ENCODE measurements at places on chromosomes 7 and 10.
A peak's percentile ranks its signal among the peaks of the same experiment; 100 is the strongest.

GRCh38 chr10:61067671-61068336 is 123.8 kb upstream of the RHOBTB1 start:
- no peak for DNase-seq

- DNase-seq: no peak
Measured at GRCh38 chr10:29802171-29802570, 167.4 kb upstream of the SVIL start.

DNA sequence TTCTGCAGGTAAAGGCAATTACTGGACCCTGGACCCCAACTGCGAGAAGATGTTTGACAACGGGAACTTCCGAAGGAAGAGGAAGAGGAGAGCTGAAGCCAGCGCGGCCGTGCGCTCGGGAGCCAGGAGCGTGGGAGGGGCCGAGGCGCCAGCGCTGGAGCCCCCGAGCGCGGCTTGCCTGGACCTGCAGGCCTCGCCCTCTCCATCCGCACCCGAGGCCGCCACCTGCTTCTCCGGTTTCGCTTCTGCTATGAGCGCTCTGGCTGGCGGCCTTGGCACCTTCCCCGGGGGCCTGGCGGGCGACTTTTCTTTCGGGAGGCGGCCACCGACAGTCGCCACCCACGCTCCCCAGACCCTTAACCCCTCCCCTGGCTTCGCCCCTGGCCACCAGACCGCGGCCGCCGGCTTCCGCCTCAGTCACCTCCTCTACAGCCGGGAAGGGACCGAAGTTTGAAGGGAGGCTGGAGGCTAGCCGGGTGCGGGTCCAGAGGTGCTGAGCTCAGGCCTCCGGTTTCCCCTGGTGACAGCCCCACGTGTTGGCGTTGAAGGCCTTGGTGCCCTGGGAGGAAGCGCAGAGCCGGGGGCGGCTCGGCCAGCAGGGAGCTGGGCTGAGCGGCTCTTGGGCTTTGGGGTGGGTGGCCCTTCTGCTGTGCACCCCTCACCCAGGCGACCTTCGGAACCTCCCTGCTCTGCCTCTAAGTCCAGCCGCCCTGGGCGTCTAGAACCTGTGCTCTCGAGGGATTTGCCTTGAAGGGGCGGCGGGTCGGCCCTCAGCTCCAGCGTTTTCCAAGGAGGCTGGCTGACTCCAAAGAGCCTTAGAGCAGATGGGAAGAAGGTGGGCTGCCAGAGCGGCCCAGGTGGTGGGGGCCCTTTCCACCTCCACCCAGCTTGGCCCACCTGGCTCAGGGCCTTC is 1.8 kb downstream of the FOXI2 start:
- DNase-seq: no peak

DNA sequence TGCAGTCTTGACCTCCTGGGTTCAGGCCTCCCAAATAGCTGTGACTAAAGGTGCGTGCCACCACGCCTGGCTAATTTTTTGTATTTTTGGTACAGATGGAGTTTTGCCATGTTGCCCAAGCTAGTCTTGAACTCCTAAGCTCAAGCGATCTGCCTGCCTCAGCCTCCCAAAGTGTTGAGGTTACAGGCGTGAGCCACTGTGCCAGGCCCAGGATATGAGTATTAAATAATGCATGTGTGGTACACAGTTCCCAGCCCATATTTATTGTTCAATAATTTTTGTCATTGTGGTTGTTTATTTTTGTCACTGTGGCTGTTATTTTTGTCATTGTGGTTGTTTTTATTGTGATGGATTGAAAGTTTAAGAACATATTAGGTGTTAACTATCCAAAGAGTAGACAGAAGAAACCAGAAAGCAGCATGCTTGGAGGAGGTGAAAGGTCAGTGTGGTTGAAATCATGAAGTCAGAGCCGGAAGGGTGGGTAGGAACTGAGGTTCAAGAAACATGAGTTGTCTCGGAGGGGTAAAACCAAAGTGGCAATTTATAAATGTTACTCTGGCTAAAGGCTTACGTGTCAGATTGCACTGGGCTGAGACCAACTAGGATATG is 45.0 kb downstream of the MRC1 start:
- DNase-seq: no peak

- no peak for DNase-seq
Measured at GRCh38 chr10:18738835-18739234, 79.6 kb downstream of the ARL5B start.

- no peak for DNase-seq
Measured at GRCh38 chr7:50939021-50939420, 156.3 kb upstream of the GRB10 start.

- DNase-seq: no peak
Measured at GRCh38 chr10:89100680-89101079, 106.4 kb downstream of the CH25H start.

DNA sequence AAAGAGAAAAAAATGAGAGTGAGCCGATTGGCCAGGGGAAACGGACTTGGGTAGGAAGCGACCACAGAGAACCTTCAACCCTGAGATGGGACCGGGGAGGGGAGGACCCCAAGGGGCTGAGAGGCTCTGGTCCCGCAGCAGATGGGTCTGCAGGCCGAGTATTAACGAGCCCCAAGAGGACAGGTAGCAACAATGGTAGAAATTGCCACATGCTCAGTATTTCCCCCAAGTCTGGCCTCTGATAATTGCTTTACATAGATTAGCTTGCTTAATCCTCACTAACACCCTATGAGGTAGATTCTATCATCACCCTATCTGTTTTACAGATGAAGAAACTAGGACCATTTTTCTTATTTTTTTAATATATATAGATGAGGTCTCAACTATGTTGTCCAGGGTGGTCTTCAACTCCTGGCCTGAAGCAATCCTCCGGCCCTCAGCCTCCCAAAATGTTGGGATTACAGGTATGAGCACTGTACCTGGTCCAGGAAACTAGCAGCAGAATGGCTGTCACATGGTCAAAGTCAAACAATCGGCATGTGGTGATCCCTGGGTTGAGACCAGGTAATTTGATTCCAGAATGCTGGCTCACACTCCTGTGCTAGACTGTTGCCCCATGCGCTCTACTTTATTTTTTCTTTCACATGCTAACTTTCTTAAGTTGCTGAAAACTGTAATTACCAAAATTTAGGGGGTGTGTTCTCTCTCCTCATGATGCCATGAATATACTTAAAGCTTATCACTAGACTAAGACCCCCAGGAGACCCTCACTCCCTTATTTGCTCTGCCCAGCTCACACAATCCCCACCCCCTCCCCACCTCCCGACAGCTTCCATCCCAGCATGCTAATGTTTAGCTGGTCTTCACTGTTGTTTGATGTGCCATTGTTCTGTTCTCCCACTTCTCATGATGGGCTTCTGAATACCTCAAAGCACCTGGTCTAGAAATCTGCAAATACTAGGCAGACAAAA is 67.9 kb upstream of the AFAP1L2 start:
- no peak for DNase-seq

DNA sequence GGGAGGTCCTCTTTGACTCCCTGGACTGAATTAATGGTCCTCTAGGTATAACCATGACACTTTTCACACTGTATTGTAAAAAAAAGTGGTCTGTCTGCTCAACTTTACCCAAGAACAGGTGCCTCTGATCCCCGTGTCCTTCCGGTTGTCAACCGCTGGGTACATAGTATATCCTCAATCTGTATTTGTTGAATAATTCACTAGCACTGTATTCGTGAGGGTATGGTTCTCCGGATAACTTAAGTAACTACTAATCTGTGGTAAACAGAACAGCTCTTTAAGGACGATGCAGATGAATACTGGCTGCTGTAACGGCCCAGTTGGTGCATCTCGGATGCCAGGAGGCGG is 472 bp upstream of the ADAM22 start:
- DNase-seq: peak; percentile 12

DNA sequence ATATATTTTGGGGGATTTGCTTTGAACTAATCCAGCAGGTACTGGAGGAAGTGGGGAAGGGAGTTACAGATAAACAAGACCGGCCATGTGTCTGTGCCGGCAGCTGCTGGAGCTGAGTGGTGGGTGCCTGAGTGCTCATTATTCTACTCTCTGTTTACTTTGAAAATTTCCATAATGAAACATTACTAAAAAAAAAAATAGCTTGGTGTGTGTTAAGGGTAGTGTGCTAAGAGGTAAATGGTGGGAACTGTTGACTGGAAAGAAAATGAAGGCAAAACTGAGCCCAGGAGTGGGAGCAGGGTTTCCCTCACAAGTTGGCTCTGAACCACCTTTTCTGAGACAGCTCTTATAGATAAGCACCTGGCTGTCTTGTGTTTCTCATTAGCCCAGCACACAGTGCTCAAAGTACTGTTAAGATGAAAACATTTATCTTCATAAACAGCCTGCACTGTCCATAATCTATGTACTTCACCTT is 50.6 kb downstream of the PARD3 start:
- DNase-seq: no peak

GRCh38 chr7:142553216-142553615 is 196.1 kb upstream of the PRSS1 start:
- DNase-seq: no peak

DNA sequence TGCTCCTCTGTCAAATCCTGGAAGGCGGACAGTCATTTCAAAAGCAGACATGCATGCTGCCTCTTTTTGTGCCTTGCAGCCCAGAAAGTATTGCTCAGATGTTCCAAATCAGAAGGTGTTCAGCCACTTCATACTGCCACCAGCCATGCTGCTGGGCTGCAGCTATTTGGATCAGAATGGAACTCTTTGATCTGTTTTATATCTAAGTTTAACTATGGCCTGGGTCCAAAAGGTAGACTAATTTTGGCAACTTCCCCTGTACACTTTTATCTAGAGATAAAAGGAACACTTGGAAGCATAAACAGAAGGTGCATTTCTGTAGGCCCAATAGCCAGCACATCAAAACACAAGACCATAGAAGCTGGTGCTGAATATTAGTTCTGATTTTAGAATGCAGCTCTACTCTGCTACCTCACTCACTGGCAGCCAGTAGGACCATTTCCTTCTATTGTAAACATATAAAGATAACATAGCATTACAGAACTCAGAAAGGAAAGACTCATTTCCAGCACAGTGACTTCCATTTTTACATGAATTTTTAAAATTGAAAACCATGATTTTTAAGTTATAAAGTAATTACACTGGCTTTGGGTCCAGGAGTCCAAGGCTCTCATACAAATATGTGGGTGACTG is 143.1 kb upstream of the CAV2 start:
- no peak for DNase-seq

- DNase-seq: no peak
Measured at GRCh38 chr7:137169282-137169698, 174.2 kb downstream of the PTN start.

GRCh38 chr7:93245525-93246432 is 13.6 kb downstream of the VPS50 start:
- no peak for DNase-seq

DNA sequence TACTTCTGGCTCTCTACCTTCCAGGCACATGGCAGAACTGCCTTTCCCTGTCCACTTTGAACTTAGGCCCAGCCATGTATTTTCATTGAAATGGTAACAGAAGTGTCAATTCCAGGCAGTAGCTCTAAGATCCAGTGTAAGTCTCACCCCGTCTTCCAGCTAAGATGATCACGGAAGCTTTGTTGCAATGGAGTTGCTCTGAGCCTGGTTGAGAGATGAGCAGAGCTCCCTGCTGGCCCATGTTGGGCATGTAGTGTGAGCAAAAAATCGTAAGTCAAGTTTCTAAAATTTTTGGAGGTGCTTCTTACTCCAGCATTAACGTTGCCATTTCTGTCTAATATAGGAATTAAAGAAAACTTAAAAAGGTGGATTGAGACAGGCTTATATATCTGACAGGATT is 274.4 kb downstream of the IPMK start:
- DNase-seq: no peak

GRCh38 chr10:88879534-88880281 is at the start of gene STAMBPL1:
Gene STAMBPL1 (plus strand): TSS chr10:88880245. CDS start chr10:88901709, 21,464 bp downstream.
- no peak for DNase-seq

- DNase-seq: no peak
Measured at GRCh38 chr10:131736321-131736980, 164.4 kb upstream of the PPP2R2D start.

DNA sequence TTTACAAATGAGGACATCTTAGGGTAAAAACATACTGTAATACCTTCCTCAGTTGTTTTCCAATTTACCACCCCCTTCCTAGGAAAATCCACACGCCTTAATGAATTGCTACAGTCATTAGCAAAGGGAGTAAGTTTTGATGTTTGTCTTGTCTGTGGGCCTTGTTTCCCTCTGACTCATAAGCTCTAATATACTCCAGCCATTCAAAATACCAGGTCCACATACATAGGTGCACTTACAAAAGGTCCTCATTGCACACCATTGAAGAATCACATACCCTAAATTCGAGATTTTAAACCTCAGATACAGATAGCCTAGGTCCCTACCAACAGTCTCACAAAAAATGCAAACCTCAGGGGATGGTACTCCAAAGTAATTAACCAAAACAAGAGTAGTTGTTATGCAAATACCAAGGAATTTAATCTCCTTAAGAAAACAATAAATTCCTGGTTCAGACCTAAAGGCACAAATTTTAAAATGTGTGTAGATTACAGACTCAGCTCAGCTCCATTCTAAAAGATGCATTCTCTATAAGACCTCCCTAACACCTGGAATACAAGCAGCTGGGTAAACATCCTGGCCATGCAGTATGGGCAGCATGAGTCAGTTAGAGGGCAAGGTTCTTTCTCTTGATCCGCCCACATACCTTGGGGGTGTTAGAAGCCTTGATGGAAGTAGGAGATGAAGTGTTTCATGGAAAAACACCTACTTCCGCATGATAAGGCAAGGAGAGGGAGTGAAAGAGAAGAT is 3.0 kb upstream of the LIPK start:
- no peak for DNase-seq

DNA sequence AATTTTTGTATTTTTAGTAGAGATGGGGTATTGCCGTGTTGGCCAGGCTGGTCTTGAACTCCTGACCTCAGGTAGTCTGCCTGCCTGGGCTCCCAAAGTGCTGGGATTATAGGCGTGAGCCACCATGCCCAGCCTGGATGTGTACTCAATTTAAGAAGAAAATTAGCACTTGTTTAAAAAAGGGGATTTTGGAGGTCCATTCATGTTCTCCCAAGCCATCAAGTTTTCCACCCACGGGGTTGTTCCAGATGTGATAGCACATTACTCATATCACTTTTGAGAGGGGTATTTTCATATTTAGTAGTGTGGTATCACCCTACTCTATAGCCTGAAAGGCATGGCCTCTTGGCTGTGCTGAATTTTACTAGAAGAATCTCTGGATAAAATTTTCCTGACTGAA is 10.5 kb upstream of the SLC26A3 start:
- no peak for DNase-seq

- no peak for DNase-seq
Measured at GRCh38 chr10:31273789-31274188, 45.2 kb upstream of the ZEB1 start.

DNA sequence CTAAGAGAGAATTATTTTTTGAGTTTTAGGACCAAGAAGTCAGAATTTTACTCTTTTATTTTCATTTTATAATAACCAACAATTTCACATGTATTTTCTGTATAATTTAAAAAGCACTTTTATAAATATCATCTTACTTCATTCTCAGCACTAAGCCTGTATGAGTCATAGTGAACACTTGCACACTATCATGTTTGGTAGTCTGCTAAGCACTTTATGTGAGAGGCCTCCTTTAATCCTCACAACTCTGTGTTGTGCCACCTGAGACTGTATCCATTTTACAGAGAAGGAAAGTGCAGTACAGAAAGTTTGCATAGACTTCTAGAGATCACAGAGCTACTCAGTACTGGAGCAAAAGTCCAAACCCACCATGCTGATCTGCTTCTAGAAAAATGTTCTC is 939.6 kb downstream of the NRG3 start:
- DNase-seq: no peak

All from GM13977 (cell line).